ENCODE measurements at places on chromosomes 2 and 18. TPM values are rescaled to one million over a fixed set of nuclear protein-coding genes. Genes with fewer than 3 reads are reported as not detected.

ITGB6 gene
- total RNA-seq: 48.8 TPM

RNF144A gene
- total RNA-seq: 15.4 TPM

ZDBF2 gene
- 8.7 TPM for total RNA-seq

ABCG8 gene
- 2.6 TPM for total RNA-seq

ZBTB7C gene
- total RNA-seq: 24.1 TPM

GRCh38 chr18:70288851-70289328, at the start of gene SOCS6:
Gene SOCS6, plus strand, starts transcription at chr18:70289045. Its CDS starts 35,624 bp downstream, at chr18:70324669.
- DNase-seq: peak; percentile 53

FOXD4L1 gene
- 0.17 TPM for total RNA-seq

GPR17 gene
- 0.17 TPM for total RNA-seq

OSR1 gene
- total RNA-seq: 4.9 TPM

CACNB4 gene
- 1.8 TPM for total RNA-seq

UGT1A9 gene
- 1.3 TPM for total RNA-seq

DNA sequence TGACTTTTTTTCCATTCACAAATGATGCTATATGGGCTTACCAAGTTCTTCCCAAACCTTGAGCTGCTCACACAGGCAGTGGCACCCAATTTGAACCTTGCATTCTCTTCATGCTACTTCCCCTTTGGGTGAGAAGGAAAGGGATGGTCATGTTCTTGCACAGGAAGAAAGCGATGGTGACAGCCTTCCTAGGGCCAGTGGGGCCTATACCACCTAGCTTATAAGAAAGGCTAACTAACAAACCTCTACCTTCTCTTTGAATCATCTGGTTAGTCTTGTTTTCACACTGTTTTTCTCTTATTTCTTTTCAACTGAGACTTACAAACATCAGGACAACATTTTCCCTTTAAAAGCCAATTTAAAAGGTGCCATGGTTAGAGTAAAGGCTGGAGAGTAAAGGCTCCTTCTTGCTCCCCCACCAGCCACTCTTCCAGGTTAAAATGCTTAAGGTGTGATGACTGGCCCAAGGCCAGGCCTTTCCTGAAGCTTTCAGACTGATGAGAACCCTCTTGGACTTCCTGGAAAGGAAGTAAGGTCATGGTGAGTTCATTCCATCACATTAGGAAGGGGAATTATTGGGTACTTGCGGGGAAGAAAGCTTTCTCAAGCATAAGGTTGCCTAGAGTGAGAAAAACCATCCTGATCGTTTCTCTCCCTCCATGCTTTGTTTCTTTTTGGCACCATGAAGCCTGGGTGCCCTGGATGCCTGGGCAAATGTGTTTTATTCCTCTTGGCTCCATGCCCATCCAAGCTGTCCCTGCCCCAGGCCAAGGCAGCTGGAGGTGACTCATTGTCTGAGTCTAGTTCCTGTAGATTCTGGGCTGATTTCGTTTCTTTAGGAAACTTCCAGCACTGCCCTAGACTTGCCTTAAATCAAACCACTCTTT, 41.4 kb upstream of the ITGB6 start:
- peak; percentile 69 for DNase-seq

SATB2 gene
- 6.4 TPM for total RNA-seq

- DNase-seq: no peak
Observed at GRCh38 chr18:32086881-32087280, 4.8 kb upstream of the RNF138 start.

PLB1 gene
- 7.2 TPM for total RNA-seq

GRCh38 chr2:204027091-204027490, 90.5 kb downstream of the ICOS start:
- no peak for DNase-seq

GRCh38 chr2:207385903-207386302, 143.9 kb upstream of the CREB1 start:
- DNase-seq: no peak

GRCh38 chr2:219831957-219832356, 204.5 kb downstream of the SLC4A3 start:
- DNase-seq: no peak

DNA sequence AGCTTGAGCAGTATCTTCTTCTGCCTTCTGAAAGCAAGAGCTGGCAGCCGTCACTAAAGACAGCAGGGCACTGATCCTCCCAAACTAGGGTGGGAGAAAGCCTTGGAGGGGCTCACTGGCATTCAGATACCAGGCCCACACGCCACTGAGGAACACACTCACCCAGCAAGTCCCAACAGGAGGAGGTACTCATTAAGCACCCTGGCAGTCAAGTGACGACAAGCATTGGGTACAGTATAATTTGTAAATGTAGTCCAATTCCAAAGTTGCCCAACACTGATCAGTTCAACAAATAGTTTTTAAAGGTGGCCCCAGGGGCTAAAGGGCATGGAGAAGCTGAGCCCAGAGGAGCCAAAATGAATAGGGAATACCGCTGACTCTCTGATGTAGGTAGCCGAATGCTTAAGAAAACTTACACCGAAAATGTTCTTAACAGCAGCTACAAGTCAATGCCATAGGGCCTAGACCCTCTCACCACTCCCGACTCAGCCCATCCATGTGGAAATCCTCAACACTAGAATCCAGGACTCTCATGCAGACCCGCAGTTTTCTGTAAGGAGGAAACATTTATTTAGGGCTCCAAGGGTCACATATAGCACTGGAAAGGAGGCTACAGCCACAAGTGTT, 9.9 kb downstream of the LIMS2 start:
- DNase-seq: no peak

GRCh38 chr2:182280118-182280517, 146.7 kb downstream of the PDE1A start:
- DNase-seq: no peak

DNA sequence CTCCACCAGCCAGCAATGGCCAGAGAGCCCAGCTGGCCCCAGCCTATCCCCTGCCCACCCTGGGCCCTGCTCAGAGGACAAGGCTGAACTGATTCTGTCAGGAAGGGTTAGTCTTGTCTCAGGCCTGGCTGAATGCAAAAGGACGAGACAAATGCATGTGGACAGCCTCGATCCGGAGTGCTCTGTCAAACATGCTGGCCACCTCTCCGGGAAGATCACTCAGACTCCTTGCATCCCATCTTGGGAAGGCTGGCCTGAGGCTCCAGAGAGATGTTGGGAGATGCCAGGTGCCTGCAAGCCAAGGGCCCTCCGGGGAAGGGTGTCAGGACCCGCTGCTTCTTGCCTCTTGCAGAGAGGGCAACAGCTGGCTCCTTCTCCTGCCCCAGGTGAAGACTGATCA, 20.2 kb upstream of the C1QL2 start:
- no peak for DNase-seq

DNA sequence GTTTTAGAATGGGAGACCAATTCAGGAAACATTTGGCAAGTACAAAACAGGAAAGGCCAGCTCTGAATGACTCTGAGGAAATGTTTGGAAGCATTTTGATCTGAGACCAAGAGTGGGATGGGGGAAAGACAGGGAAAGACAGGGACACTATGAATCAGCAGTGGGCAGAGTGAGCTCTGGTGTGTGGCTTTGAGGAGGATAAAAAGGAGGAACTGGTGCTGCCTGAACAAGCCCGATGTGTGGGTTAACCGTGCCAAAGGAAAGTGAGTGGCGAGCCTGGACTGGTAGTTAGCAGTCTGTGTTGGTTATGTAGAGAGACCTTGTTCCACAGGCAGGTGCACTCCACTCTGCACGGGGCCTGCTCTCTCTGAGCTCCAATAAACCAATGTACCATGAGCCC, 5.3 kb downstream of the MFSD6 start:
- no peak for DNase-seq
